ENCODE measurements at places on chromosomes 6 and 20. TPM values are rescaled to one million over a fixed set of nuclear protein-coding genes. Genes with fewer than 3 reads are reported as not detected.

DNA sequence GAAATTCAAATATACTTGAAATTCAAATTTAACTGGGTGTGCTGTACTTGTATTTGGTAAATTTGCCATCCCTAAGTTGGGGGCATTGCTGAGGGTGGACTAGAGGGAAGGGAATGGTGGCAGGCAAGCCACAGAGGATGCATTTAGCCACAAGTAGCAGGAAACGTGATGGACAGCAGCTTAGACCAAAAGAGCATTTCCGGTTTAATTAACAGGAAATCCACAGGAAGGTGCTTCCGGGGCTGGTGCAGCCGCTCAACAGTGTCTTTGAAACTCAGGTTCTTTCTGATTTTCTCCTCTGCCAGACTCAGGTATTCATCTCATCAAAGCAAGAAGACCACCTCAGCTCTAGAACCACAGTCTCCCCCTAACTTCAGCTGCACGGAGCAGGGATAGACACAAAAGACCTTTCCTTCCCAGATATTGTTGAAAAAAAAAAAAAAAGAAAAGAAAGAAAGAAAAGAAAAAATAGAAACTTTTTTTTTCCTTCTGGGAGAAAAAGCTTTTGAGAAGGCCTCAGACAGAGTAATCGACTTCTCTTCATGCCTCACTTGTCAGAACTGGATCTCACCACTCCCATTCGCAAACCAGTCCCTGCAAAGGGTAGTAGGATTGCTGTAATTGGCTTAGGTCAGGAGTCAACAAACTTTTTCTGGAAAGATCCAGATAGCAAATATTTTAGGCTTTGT, 8.0 kb upstream of the BCAS1 start:
- no peak for DNase-seq

- DNase-seq = no peak
Observed at GRCh38 chr20:52787216-52787615, 184.9 kb upstream of the TSHZ2 start.

DNA sequence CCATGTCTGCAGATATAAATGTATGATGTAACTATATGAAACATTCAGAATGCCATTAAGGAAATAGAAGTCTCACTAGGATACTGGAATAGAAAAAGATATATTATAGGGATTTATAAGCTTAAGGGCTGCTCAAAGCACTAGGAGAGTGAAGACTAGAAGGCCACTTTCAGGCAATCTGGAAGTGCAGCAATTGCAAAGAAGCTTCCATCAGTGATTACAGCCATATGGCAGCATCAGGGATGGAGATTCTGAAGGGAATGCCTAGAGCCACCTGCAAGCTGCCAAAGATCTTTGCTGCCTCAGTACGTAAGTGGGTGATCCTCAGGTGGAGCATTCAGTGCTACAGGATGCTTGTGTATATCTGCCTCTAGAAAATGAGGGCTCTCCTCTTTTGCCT, 796.2 kb upstream of the EPHA7 start:
- DNase-seq = no peak

DNA sequence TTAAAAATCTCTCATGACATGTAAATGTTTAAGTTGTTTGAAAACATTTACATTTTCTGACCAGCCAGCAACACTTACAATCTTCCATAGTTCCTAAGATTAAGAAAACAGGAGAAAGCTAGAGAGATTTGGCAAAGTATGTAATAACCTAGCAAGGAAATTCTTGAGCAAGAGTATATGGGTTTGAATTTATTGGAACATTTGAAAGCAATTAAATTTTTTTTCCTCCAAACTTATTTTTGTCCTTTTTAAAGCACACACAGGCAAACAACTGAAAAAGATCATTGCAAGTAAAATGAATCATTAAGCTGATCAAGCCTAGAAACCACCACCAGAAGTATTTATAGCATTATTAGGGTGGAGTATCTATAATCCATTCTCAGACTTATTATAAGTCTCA, 20.1 kb upstream of the ZNF217 start:
- DNase-seq = no peak

DNA sequence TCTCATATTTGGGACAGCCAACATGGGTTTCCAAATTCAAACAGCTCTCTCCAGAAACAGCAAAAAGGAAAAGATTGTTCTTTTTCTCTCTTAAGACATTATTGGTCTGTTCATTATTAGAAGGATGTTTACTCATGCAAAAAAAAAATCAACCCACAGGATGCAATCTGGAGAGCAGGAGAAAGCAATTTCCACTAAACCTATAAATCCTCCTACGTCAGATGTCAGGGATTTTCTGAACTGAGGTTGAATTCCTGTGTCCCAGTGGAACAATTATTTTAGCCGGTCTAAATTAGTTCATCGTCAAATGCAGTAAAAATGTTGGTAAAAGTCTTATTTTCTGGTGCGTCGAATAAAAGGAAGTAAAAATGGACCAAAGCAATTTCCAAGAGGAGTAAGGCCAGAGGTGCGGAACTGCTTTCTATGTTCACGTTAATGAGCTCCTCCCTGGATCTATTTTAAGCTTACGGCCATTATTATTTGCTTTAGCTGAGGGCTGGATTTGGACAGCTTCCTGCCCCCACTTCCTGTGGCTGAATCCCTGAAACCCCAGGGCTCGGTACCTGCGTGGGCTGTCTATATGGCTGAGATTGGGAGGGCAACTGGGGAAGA, at the start of gene GABRR1:
TSS of gene GABRR1 (minus strand) at position 60 of the 612 bp plus-strand sequence. CDS start at position 24, 36 bp downstream.
- no peak for DNase-seq

DNA sequence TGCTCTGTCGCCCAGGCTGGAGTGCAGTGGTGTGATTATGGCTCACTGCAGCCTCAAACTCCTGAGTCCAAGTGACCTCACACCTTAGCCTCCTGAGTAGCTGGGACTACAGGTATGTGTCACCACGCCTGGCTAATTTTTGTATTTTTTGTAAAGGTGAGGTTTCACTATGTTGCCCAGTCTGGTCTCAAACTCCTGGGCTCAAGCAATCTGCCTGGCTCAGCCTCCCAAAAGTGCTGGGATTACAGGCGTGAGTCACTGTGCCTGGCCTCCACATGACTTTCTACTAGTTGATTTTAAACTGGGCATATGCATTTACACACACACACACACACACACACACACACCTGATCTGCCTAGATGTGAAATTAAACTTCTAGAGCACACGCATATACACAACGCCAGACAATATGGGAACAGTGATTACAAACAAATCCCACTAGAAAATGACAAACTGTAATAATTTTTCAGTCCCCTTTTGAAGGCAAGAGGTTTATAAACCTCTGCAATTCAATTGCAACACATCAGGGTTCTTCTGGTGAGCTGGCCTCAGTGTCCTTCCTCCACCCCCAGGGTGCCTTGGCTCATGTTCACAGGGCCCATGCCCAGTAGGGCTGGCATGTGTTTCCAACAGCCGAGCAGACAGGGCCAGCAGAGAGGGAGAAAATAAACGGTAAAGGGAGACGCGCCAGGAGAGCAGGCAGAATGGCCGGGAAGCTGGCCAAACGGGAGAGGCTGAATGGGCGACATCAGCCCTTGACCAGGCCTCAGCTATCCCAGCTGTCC, 31.2 kb downstream of the PARD6B start:
- DNase-seq = peak; percentile 99

Gene GRM4
- not detected for total RNA-seq

Gene TEAD3
- 9.2 TPM for total RNA-seq
